Activated T-helper 1 cell treated with anti-CD3 and anti-CD28 coated beads, Interleukin-12 subunit alpha, Interleukin-12 subunit beta, Interleukin-2, Interleukin-4 antibody, amounts not matched to agents 30 ng/mL and 10 ng/mL and 1 ng/mL, durations not matched to agents 14 hours and 24 hours and 36 hours (primary cell): ENCODE measurements at places on chromosomes 5 and 9. TPM values are rescaled to one million over a fixed set of nuclear protein-coding genes. Genes with fewer than 3 reads are reported as not detected.

Gene CCL21
- not detected in 2 replicates for total RNA-seq

Gene SLC4A9
- not detected in 2 replicates for total RNA-seq

DNA sequence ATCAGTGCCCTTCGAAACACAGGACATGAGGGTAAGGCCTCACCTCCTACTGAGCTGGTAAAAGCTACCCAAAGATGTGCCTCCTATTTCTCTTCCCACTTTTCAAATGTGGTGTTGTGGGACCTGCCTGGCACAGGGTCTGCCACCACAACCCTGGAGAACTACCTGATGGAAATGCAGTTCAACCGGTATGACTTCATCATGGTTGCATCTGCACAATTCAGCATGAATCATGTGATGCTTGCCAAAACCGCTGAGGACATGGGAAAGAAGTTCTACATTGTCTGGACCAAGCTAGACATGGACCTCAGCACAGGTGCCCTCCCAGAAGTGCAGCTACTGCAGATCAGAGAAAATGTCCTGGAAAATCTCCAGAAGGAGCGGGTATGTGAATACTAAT lies 1.9 kb downstream of the IRGM start:
- DNase-seq: no peak

GRCh38 chr5:72376381-72376780 lies 56.2 kb downstream of the PTCD2 start:
- no peak for DNase-seq
